SW480 (cell line): ENCODE measurements at places on chromosomes 11 and 22.

DNA sequence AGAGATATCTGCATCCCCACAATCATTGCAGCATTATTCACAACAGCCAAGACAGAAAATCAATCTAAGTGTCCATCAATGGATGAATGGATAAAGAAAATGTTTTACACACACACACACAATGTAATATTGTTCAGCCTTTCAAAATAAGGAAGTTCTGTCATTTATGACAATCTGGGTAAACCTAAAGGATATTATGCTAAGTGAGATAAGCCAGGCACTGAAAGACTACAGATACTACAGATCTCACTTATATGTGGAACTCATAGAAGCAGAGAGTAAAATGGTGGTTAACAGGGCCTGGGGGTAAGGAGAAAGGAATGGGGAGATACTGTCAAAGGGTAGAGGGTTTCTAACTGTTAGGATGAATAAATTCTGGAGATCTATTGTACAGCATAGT lies 36.0 kb upstream of the EED start:
- DNase-seq = no peak

DNA sequence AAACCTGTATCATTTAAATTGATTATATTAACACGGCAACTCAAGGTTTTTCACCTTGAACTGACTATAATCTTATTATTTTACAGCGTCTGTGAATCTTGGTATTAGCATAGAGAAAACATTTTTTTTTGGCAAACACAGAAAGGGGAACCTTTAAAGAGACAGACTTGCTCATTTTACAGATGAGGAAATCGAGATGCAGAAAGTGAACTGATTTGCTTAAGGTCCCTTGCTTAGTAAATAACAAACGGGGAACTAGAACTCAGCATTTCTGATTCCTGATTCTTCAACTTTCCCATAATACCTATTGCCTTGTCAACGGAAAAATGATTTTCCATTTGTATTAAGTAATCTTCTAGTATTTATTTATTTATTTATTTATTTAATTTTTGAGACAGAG lies 33.2 kb upstream of the CECR2 start:
- DNase-seq = no peak

- DNase-seq = no peak
These were observed 4.4 kb downstream of the NAGA start for GRCh38 chr22:42066126-42066761.

DNA sequence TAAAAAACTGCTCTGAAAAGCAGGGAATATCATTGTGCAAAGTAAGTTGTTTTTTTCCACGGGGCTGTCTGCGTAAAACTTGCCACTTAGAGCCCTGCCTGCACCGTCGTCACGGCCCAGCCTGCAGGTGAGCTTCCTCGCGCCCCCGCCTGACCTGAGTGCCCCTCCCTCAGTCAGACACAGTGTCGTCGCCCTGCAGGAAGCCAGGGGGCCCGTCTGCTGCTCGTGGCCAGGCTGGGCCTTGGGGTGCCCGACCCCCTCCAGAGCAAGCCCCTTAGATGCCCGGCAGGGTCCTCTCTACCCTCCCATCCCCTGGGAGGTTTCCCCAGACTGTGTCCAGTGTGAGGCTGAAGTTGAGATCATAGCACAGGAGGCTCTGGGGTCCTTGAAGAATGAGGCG lies 31.6 kb downstream of the SBF1 start:
- DNase-seq = no peak

DNA sequence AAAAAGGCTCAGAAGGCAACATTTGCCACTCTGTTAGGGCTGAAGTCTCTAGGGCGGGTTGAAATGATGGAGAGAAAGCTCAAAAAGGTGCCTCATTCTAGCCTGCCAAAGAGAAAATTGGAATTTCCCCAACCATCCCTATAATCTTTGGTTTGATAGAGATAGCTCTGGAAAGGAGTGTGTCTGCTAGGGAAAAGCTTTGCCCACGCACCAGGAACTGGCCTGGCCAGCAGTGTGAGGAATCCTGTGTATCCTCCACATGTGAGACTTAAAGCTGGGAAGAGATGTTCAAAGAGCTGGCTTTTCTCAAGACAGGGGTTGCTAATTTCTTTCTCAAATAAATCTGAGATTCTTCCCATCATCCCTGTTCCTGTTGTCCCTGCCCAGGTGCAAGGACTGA lies 193.7 kb downstream of the OPCML start:
- DNase-seq = no peak

GRCh38 chr11:13691286-13691899 lies 22.9 kb downstream of the FAR1 start:
- no peak for DNase-seq
